ENCODE measurements at places on chromosomes 6 and 20. TPM values are rescaled to one million over a fixed set of nuclear protein-coding genes. Genes with fewer than 3 reads are reported as not detected.

Gene GSTA2
- not detected for total RNA-seq

DNA sequence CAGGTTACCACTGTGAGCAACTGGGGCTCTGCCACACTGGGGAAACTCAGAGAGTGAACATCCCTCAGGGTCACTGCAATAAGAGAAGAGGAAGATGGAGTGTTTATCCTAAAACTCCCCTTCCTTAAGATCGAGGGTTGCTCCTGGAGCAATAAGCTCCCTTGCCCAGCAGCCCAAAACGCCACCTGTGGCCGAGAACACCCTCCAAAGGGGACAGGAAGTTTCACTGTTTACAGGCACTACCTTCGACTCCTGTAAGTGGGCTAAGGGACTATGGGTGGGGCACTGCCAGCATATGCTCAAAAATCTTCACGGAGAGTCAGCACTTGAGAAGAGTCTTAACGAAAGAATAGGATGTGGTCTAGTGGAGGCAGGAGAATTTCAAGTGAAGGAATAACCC lies 132.5 kb downstream of the FAXC start:
- no peaks in the 10 kb centered on the region for H3K27me3 ChIP-seq
- H3K4me1 ChIP-seq = no peaks in the 10 kb centered on the region
- no peak for DNase-seq
- no peak overlapping the region for H3K4me3 ChIP-seq
- no peaks in the 10 kb centered on the region for H3K36me3 ChIP-seq

- H3K4me1 ChIP-seq = no peaks in the 10 kb centered on the region
- no peak overlapping the region for H3K4me3 ChIP-seq
- DNase-seq = no peak
- no peak overlapping the region for H3K27ac ChIP-seq
- H3K36me3 ChIP-seq = no peaks in the 10 kb centered on the region
Observed at GRCh38 chr6:121904559-121904958, 469.1 kb downstream of the GJA1 start.

GRCh38 chr6:158003910-158004700 lies 22.4 kb downstream of the SYNJ2 start:
- H3K27me3 ChIP-seq = no peaks in the 10 kb centered on the region
- H3K27ac ChIP-seq = peak overlapping the region; percentile 93
- no peaks in the 10 kb centered on the region for H3K36me3 ChIP-seq
- no peak overlapping the region for H3K4me3 ChIP-seq
- peaks cover 46% of the 10 kb centered on the region for H3K4me1 ChIP-seq

GRCh38 chr6:119077643-119078375 lies 655 bp downstream of the FAM184A start:
- H3K4me1 ChIP-seq = peaks cover 3% of the 10 kb centered on the region
- H3K27me3 ChIP-seq = peaks cover 14% of the 10 kb centered on the region
- peak; percentile 11 for DNase-seq
- no peaks in the 10 kb centered on the region for H3K36me3 ChIP-seq
- H3K27ac ChIP-seq = no peak overlapping the region
- H3K4me3 ChIP-seq = peak overlapping the region; percentile 49

Data from fibroblast of lung (primary cell).